IPS DF 19.7 (cell line): ENCODE measurements at places on chromosomes 4 and X.

- no peak for DNase-seq
Observed at GRCh38 chr4:184416913-184417734, 57.2 kb downstream of the IRF2 start.

GRCh38 chrX:133477986-133478385 is 62.7 kb upstream of the GPC4 start:
- no peak for DNase-seq

DNA sequence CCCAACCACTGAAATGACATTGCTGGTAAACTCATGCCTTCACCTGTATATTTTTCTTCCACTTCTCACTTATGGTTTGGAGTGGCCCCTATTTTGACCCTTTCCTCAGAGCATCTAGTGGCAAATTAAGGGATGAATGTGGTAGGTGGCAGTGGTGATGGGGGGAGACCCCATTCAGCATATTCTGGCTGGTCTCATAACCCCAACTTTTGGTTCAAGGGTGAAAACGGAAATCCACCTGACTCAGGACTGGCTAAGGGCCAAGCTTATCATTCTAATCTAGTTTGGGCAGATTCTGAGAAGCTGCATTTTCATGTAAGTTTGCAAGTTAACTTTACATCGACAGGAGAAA is 47.0 kb upstream of the NSUN7 start:
- no peak for DNase-seq

DNA sequence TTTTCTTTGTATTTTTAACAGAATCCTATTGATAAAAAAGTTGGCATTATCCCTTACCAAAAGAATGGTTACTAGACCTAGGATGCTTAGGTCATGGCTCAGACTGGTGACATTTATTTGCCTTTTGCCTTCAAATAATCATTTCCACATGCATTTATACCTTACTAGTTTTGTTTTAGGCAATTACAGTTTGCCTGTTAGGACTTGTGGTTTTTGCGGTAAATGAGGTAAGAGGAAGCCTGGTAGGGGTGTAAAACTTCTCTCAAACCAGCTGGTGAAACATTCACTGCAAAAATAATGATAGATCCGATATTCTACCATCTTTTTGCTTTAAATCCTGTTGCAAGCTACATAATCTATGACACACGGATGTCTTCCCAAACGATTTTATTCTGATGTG is 12.1 kb downstream of the LAMP2 start:
- DNase-seq = no peak

DNA sequence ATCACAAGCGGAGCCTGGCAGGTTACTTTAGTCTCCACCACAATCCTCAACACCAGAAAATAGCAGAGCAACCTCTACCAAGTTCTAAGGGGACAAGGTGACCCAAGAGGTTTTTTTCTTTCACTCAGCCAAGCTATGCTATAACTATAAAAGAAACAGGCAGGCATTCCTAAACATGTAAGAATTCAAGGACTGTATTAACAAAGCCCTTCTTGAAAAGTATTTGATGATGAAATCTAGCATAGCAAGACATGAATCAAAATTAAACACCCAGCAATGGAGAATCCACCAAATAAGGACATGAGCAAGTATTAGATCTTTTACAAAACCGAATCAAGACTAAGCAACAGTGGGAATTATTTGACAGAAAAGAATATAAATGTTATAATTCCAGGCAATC is 25.7 kb upstream of the C1QTNF7 start:
- no peak for DNase-seq

DNA sequence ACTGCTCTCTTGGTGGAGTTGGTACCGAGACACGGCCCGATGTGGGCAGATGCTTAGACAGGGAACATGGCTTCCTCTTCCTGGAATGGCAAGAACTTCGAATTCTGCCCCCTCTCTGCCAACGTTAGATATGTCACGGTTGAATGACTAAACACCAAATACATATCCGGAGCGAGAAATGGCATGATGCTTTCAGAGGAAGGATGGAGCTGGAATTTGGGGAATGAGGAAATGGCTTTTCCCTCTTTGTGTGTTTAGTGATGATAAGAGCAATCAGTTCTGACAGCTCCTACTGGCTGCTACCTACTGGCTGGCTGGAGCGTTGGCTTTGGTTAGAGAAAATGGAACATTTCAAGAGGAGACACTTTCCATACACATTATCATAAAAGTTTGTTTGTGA is 140.0 kb downstream of the DHRSX start:
- DNase-seq = no peak

GRCh38 chr4:3873408-3874027 is 107.3 kb downstream of the ADRA2C start:
- no peak for DNase-seq

DNA sequence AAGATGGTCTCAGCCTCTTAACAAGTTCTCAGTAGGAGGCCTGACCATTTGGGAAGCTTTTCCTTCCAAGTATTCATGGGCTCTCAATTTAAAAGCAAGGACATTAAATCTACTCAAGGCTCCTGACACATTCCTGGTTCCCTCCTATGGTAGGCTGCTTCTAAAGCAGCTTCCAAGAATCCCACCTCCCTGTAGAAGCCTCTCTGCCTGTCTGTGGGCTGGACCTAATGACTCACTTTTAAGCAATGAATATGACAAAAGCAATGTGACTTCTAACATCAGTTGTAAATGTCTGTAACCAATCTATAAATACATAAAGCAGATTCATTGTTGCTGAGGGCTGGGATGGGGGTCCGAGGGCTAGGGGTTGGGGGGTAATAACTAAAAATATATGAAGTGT is 99.5 kb upstream of the FAM9B start:
- no peak for DNase-seq

DNA sequence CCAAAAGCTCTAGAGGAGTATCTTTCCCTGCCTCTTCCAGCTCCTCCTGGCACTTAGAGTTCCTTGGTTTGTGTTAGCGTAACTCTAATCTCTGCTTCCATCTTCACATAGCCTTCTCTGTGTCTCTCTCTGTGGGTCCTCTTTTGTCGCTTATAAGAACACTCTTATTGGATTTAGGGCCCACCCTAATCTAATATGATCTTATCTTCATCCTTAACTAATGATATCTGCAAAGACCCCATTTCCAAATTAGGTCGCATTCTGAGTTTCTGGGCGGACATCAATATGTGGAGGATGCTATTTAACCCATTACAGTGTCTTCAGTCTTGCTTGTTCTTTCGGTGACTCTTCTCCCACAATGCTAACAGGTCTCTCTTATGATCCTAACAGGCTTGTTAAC is 72.3 kb downstream of the CC2D2A start:
- DNase-seq = no peak

DNA sequence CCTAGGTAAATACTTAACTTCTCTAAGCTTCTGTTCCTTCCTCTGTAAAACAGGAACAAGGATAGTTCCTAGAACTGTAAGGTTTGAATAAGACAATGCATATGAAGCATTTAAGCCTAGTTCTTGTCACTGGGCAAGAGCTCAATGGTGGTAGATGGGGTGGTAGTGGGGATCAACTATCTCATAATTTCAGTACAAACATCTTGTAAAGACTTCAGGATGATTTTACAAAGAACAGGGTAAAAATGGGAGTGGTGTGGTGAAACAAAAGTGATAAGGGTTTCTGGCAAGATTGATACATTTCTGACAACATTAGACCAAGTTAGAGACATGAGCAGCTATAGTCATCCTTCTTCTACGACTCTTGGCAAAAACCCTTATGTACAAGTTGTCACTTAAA is 137.8 kb downstream of the SCFD2 start:
- DNase-seq = no peak

DNA sequence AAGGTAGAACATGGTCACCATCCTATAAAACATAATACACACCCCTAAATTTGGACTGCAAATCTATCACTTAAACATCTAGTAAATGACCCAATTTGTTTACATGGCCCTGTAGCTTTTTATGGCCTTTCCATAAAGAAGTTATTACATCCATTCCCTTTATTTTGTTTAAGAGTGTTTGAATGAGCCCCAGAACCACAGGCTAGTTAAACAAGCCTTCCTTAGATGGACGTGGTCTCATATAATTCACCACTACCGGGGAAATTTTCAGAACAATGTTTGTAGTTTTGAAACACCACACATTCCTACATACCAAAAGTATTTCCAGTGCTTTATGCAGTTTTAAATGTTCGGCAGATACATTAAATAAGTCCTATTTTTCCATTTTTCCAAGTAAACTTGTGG is 12.3 kb downstream of the PDGFC start:
- DNase-seq = no peak

- DNase-seq = no peak
Observed at GRCh38 chr4:167274351-167274750, 40.1 kb upstream of the SPOCK3 start.
